ENCODE measurements at places on chromosomes 6 and 20.

- no peak for DNase-seq
Measured at GRCh38 chr20:41669708-41670263, 51.6 kb upstream of the CHD6 start.

- DNase-seq, result no peak
Measured at GRCh38 chr6:25417046-25417605, 138.0 kb downstream of the CARMIL1 start.

DNA sequence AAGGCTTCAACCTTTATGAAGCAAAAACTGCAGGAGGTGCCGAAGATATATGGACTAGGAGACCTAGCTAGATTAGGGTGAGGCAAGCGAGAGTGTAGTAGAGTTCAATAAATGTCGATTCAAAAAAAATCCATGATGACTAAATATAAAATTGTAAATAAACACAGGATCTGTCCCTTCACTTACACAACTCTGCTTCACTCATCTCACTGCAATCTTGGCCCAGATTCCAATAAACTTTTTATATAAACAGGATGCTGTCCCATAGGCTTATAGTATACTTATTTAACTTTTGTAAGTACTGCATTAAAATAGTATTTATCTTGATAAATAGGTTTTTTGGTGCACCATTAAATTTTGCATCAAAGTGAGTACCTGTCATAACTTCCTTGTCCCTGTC is 648.4 kb upstream of the NRSN1 start:
- DNase-seq, result no peak

DNA sequence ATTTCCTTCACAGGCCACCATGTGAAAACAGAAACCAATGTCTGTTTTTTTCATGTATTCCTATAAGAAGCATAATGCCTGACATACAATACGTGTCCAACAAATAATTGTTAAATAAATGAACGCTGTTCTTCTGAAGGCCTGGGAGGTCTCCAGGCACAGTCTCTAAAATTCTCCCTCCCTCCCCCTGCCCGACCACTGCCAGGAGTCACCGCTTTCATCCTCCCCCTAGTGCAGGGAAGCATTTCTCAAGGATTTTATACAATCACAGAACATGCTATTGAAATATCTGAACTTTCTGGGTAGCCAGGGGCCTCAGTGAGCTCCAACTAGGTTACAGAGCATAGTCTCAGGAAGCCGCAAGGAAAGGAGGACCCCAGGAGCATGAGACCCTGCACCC is 95.3 kb downstream of the ZNF217 start:
- DNase-seq, result no peak

GRCh38 chr20:44126445-44126844 is 60.5 kb downstream of the JPH2 start:
- DNase-seq, result no peak

- no peak for DNase-seq
Measured at GRCh38 chr6:108275976-108276375, 15.1 kb upstream of the SNX3 start.

- DNase-seq, result no peak
Measured at GRCh38 chr6:85920782-85921181, 278.1 kb upstream of the SYNCRIP start.

DNA sequence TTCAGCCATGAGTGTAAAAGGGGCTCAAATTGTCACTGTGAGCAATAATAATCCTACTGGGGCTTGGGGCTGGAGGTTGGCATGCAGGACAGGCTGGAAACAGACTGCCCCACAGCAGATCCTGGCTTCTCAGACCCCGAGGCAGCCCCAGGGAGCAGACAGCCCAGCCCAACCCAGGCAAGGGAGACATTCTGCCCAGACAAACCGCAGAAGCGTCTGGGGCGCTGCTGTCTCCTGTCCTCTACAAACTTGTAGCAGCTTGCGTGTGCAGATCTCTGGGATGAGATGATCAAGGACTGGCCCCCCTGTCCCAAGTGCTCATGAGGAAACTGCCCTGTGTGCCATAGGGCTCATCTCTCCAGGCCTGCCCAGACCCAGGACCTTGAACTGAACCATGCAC is 84.6 kb downstream of the MAFB start:
- no peak for DNase-seq

DNA sequence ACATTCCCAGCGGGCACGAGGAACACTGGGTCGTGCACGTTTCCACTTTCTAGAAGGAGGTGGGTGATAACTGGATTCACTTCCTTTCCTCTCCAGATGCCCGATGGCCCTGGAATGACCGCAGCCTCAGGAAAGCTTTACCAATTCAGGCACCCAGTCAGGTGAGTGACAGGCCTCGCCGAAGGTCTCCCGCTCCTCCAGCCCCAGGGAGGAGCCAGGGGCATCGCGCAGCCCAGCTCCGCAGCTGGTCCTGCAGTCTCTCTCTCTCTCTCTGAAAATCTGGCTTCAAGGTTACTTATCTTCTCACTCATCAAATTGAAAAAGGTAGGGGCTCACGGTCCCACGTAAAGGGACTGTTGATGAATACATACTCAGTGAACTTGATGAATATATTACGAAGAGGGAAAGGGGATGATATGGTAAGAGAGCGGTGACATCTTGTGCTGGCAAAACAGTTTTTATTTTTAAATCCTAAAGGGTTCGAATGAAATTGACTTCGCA is 891 bp downstream of the RIPPLY2 start:
- DNase-seq, result no peak

GRCh38 chr6:31407699-31408098 is 4.3 kb downstream of the MICA start:
- no peak for DNase-seq

DNA sequence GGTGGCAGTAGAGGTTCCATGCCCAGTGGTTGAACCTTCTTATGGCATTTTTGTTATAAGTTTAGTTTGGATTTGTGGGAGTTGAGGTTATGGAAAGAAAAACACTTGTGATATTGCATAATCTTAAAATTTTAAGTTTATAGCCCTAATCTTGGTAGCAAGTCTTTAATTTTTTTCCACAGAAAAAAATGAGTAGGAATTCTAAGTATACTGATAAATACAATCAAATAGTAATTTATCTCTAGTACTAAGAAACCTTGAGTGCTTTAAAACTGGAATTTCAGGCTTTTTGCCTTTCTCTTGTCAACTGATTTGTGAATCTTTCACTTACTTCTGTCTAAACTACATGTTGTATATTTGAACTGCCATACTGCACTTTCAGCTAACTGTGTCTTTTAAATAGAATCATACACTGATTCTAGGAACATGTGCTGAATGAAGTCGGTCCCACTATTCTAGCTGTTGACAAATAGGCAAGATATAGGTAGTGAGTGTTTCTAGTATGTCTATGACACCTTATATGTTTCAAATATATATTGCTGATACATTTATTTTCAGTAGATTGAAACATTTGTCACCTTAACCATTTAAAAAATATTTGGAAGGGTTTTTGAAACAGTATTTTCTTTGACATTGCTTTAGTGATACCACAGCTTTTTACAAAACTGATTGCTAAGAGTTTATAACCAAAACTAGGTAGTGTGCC is 2.4 kb downstream of the PARD6B start:
- no peak for DNase-seq

GRCh38 chr6:78492351-78493017 is 374.9 kb upstream of the IRAK1BP1 start:
- no peak for DNase-seq

GRCh38 chr20:62122654-62123449 is 577 bp downstream of the LSM14B start:
- DNase-seq, result no peak

DNA sequence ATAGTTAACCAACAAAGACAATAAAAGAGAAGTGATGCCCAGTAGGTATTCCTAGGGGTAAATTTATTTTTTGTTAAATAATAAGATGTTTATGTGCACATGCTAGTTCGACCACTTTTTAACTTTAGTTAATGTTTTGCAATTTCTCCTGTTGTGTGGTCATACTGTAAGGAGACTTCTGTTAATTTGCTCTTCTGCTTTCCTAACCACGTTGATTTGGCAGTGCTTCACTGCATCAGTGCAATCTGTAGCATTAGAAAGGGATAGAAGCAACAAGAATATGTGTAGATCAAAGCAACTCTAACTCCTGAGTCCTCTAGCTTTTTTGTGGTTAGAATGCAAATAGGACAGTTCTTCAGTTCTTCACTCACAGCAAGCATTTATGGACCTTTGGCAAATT is 13.9 kb downstream of the MYB start:
- DNase-seq, result no peak
